CD8-positive, alpha-beta memory T cell (primary cell): ENCODE measurements at places on chromosomes 12 and 14. TPM values are rescaled to one million over a fixed set of nuclear protein-coding genes. Genes with fewer than 3 reads are reported as not detected.

DNA sequence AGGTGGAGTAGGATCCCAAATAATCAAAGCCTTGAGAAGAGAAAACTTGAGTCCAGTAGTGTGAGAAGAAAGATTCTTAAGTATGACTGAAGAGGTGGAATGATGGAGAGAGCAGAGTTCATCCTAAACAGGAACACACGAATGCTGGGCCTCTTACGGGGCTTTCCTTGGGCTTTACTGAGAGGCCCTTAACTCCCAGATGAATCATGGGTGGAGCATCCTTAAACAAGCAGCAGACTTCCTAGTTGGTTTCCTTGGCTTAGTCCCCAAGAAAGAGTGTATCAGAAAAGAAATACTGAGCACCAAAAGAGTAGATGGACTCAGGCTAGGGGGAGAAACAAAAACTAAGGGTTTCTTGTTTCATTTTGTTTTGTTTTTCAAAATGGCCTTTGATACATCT is 132.5 kb downstream of the GPR135 start:
- no peaks in the 10 kb centered on the region for H3K27me3 ChIP-seq
- H3K36me3 ChIP-seq, result no peaks in the 10 kb centered on the region
- DNase-seq, result no peak
- H3K4me3 ChIP-seq, result no peak overlapping the region
- no peak overlapping the region for H3K27ac ChIP-seq

The SPX gene
- total RNA-seq, result 0.28 TPM

- H3K4me3 ChIP-seq, result no peak overlapping the region
- H3K4me1 ChIP-seq, result no peaks in the 10 kb centered on the region
- H3K36me3 ChIP-seq, result no peaks in the 10 kb centered on the region
- H3K27me3 ChIP-seq, result no peaks in the 10 kb centered on the region
- no peak overlapping the region for H3K27ac ChIP-seq
Observed at GRCh38 chr14:53996041-53996440, 39.4 kb upstream of the BMP4 start.

GRCh38 chr12:51941011-51941581 is 10.4 kb upstream of the ACVR1B start:
- H3K4me3 ChIP-seq, result no peak overlapping the region
- no peak for DNase-seq
- H3K36me3 ChIP-seq, result no peaks in the 10 kb centered on the region
- no peaks in the 10 kb centered on the region for H3K27me3 ChIP-seq
- no peaks in the 10 kb centered on the region for H3K4me1 ChIP-seq
- no peak overlapping the region for H3K27ac ChIP-seq

The MAPKAPK5 gene
- 69.8 TPM for total RNA-seq

DNA sequence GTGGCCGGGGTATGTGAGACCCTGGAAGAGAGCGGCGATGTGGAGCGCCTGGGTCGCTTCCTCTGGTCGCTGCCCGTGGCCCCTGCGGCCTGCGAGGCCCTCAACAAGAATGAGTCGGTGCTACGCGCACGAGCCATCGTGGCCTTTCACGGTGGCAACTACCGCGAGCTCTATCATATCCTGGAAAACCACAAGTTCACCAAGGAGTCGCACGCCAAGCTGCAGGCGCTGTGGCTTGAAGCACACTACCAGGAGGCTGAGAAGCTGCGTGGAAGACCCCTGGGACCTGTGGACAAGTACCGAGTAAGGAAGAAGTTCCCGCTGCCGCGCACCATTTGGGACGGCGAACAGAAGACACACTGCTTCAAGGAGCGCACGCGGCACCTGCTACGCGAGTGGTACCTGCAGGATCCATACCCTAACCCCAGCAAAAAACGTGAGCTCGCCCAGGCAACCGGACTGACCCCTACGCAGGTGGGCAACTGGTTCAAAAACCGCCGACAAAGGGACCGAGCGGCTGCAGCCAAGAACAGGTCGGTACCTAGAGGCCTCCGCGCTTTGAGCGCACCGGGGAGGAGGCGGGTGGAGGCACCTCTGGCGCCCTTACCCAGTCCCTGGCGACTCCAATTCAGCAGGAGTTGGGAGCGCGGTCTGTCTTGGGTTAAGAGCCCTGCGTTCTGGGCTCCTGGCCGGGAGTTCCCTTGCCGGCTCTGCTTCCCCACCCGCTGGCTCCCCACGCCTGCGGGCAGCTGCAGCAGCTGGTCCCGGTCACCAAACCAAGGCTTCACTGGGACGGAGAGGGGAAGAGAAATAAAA is 700 bp downstream of the SIX6 start:
- no peak overlapping the region for H3K27ac ChIP-seq
- no peak for DNase-seq
- H3K4me3 ChIP-seq, result no peak overlapping the region
- H3K4me1 ChIP-seq, result no peaks in the 10 kb centered on the region
- peaks cover 64% of the 10 kb centered on the region for H3K27me3 ChIP-seq

DNA sequence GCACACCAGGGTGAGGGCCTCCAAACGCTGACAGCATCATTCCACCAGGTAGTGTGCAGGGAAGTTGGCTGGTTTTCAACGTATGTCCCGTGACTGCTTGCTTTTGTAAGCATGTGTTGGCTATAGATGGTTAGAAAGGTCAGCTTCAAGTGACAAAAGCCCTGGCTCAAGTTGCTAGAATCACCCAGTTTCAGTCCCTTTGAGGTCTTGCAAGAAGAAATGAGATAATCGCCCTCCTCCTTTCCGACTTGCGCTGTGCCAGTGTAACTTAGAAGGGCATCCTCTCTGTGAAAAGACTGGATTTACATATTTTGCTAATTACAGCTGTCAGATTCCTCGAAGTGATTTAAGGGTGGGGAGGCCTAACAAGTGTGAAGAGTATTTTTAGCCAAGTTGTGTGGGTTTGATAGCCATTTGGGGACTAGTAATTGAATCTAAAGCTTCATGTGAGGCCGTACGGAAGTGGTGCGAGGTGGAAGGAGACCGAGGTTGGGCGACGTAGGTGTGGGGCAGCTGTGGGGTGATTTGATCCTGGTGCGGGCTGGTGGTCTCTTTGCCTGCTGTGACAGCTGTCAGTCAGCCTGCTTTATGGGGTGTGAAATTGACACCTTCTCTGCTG is 94.7 kb downstream of the CHST11 start:
- DNase-seq, result no peak
- no peak overlapping the region for H3K4me3 ChIP-seq

The TBX3 gene
- total RNA-seq, result not detected

- no peak overlapping the region for H3K4me3 ChIP-seq
- H3K36me3 ChIP-seq, result no peaks in the 10 kb centered on the region
- no peak overlapping the region for H3K27ac ChIP-seq
- no peak for DNase-seq
- no peaks in the 10 kb centered on the region for H3K27me3 ChIP-seq
Observed at GRCh38 chr12:43072431-43072830, 479.6 kb downstream of the ADAMTS20 start.

DNA sequence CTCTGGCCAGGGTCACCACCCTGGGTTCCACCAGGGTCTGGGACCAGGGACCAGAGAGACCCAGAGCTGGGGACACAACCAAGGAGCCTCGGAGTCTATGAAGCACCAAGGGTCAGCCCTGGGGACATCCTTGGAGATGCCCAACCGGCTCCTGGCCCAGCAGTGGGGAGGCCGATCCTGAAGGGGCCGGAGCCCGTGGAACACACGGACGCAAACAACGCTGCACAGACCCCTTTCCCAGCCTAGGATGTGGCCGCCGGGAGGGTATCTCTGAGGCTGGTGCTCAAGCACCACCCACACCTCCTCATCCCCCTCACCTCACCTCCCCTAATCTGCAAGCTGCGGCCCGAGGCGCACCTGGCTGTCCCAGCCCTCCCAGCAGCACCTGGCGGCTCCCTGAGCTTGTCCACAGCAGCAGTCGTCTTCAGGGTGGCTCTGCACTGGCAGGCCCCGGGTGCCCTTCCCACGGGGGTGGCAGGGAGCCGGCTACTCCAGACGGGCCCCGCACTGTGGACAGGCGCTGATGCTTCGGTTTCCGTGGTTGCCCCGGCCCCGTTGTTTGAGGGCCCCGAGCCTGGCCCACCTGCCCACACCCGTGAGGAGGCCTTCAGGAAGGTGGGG is 146.8 kb upstream of the C14orf180 start:
- no peaks in the 10 kb centered on the region for H3K4me1 ChIP-seq
- no peaks in the 10 kb centered on the region for H3K36me3 ChIP-seq
- H3K27me3 ChIP-seq, result no peaks in the 10 kb centered on the region
- DNase-seq, result no peak
- H3K27ac ChIP-seq, result no peak overlapping the region
- H3K4me3 ChIP-seq, result no peak overlapping the region

DNA sequence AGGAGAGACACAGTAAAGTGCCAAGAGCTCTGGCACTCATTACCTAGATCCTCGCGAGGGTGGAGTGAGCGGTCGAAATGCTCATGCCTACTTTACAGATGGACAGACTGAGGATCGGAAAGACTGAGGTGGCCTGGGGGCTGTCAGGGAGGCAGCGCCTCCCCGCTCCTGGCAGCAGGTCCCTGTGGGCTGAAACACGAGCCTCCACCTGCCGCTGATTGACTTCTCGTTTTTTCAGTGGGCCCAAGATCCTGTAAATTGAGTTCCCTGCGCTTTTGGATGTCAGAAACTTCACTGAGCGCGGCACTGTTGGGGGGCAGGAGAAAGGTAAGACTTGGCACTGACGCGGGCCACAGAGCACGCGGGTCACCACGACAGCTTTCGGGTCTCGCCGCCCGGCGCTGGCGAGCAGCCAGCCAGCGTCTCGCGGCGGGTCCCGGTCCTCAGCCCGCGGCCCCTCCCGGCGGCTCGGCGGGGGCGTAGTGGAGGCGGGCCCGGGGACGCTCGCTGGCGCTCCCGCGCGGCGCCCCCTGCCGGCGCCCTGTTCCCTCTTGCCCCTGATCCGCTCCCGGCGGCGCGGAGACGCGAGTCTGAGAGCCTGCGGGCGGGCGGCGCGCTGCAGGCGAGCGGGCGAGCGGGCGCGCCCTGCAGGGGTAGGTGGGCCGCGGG is 552 bp upstream of the SCN8A start:
- H3K27me3 ChIP-seq, result peaks cover 3% of the 10 kb centered on the region
- H3K36me3 ChIP-seq, result no peaks in the 10 kb centered on the region
- H3K4me1 ChIP-seq, result peaks cover 10% of the 10 kb centered on the region
- H3K27ac ChIP-seq, result no peak overlapping the region
- DNase-seq, result peak; percentile 71
- H3K4me3 ChIP-seq, result peak overlapping the region; percentile 53

DNA sequence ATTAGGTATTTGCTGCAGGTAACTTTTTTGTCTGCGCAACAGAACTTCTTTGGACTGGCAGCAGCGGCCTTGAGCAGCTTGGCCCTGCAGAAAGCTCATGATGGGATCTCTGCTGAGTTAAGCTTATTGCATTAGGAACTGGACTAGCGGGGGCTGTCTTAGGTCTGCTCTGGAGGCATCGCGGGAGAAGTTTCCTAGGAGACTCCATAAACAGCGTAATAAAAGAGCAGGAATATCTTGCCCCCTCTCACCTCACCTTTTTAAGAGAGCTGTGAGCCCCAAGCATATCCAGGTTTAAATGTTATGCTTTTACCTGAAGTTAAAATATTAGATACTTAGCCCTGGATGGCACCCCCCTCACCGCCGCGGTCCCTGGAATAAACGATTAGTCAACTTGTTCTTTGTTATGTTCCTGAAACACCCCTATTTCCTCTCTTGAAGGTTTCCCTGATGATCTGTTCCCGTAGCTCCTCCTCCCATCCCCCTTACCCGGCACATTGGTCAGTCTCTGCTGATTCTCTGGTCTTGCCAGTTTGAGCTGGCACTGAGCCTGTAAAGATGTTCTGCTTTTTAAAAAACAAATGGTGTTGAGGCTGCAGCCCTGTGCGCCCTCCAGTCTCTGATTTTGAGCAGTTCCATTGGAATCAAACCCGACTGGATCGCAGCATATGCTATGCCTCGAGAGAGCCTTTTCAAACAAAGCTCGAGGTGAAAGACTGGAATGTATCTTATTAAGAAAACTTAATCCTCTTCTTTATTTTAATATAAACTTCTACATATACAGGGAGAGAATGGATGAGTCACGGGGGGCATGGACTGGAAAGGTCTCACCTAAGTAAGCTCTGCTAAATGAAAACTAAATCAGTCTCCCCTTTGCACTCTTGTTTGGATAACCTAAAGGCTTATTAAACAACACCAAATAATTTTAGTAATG is 1.9 kb downstream of the MLXIP start:
- peak overlapping the region; percentile 67 for H3K4me3 ChIP-seq
- no peaks in the 10 kb centered on the region for H3K36me3 ChIP-seq
- H3K27ac ChIP-seq, result peak overlapping the region; percentile 84
- peaks cover 55% of the 10 kb centered on the region for H3K4me1 ChIP-seq

The NOVA1 gene
- not detected for total RNA-seq

GRCh38 chr12:123075646-123076171 is 75.2 kb downstream of the PITPNM2 start:
- H3K27ac ChIP-seq, result peak overlapping the region; percentile 29
- peaks cover 62% of the 10 kb centered on the region for H3K4me1 ChIP-seq
- H3K36me3 ChIP-seq, result no peaks in the 10 kb centered on the region
- DNase-seq, result peak; percentile 51
- no peaks in the 10 kb centered on the region for H3K27me3 ChIP-seq

The SELPLG gene
- 37.7 TPM for total RNA-seq

The B4GALNT1 gene
- 4.1 TPM for total RNA-seq

GRCh38 chr14:71885301-71885700 is 46.9 kb upstream of the RGS6 start:
- H3K27ac ChIP-seq, result no peak overlapping the region
- no peaks in the 10 kb centered on the region for H3K27me3 ChIP-seq
- H3K4me3 ChIP-seq, result no peak overlapping the region
- H3K4me1 ChIP-seq, result no peaks in the 10 kb centered on the region
- no peaks in the 10 kb centered on the region for H3K36me3 ChIP-seq

The RXYLT1 gene
- 32.3 TPM for total RNA-seq

The MYRFL gene
- total RNA-seq, result not detected

- no peaks in the 10 kb centered on the region for H3K27me3 ChIP-seq
- H3K4me3 ChIP-seq, result no peak overlapping the region
- H3K36me3 ChIP-seq, result no peaks in the 10 kb centered on the region
- DNase-seq, result peak; percentile 42
- no peak overlapping the region for H3K27ac ChIP-seq
Observed at GRCh38 chr12:132404435-132404855, 75.1 kb upstream of the GALNT9 start.

The IFT43 gene
- total RNA-seq, result 12.6 TPM

- no peaks in the 10 kb centered on the region for H3K4me1 ChIP-seq
- peaks cover 10% of the 10 kb centered on the region for H3K36me3 ChIP-seq
- DNase-seq, result no peak
- no peak overlapping the region for H3K4me3 ChIP-seq
- H3K27me3 ChIP-seq, result no peaks in the 10 kb centered on the region
Observed at GRCh38 chr12:62581288-62582064, 114.8 kb downstream of the MON2 start.

The MYF5 gene
- not detected for total RNA-seq

GRCh38 chr14:73829526-73830431 is 21.9 kb upstream of the PTGR2 start:
- H3K4me3 ChIP-seq, result no peak overlapping the region
- no peaks in the 10 kb centered on the region for H3K4me1 ChIP-seq
- H3K27ac ChIP-seq, result no peak overlapping the region
- no peaks in the 10 kb centered on the region for H3K36me3 ChIP-seq
